ENCODE measurements at places on chromosomes 12 and 14.

DNA sequence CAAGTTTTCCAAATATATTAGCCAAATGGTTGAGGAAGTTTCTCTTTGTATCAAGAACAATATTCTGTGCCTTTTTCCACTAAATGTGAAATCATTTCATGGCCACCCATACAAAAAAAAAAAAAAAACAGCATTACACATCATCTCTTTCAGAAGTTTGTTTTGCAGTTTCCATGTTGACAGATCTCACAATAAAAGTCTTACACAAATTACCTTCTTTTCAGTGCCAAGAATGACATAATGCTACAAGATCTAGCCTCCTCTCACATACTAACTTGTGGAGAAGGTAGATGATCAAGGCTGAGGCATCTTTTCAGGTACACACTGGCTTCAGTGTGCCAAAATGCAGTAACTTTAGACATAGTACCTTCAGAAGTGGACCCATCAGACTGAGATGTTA, 35.3 kb downstream of the PRKD1 start:
- DNase-seq: no peak

DNA sequence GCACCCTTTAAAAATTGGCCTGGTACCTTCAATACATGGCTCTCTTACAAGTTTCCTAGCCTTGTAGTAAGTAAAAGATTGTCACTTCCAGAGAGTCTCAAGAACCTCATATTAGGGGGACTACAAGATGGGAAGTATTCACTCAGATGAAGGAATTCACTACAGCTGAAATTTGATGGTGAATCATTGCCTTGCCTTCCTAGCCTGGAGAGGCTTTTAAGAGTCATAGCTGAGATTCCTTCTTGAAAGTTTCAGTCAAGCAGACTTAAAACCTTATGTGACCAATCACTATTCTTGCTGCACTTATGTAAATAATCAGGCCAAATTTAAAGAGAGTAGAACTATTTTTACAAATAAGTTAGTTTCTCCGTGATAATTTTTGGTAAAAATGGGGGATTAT, 451.6 kb downstream of the TRHDE start:
- no peak for DNase-seq

DNA sequence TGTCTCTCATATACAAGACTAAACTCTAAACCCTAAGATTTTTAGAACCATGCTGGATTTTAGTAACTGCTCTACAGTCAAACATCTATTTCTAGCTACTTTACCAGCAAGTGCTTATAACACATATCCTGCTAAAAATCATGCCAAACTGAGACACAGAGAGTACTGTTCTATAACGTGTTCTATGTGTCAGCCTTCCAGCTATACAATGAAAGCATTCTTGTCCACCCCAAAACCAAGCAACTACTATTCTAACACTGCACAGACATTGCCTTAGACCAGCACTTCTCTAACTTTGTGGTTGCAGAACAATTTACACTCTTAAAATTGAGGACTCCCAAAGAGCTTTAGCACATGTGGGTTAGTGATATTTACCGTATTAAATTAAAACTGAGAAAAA, 85.7 kb downstream of the SPPL3 start:
- no peak for DNase-seq

DNA sequence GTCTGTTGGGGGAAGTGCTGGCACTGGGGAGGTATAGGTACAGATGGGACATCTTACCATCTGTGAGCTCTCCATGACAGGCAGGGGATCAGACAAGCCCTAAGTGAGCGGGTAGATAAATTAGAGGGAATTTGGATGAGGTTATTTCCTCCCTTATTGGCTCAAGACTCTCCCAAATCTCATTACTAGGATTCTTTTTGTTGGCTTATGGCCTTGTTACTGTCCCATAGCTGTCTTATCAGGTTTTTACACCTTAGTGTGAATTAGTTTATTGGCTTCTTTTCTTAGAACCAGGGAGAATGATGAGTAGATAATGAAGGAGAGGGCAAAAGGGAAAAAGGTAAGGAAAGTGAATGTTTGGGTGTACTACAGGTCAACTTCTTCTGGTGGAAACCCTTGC, 191.1 kb upstream of the PRICKLE1 start:
- no peak for DNase-seq

DNA sequence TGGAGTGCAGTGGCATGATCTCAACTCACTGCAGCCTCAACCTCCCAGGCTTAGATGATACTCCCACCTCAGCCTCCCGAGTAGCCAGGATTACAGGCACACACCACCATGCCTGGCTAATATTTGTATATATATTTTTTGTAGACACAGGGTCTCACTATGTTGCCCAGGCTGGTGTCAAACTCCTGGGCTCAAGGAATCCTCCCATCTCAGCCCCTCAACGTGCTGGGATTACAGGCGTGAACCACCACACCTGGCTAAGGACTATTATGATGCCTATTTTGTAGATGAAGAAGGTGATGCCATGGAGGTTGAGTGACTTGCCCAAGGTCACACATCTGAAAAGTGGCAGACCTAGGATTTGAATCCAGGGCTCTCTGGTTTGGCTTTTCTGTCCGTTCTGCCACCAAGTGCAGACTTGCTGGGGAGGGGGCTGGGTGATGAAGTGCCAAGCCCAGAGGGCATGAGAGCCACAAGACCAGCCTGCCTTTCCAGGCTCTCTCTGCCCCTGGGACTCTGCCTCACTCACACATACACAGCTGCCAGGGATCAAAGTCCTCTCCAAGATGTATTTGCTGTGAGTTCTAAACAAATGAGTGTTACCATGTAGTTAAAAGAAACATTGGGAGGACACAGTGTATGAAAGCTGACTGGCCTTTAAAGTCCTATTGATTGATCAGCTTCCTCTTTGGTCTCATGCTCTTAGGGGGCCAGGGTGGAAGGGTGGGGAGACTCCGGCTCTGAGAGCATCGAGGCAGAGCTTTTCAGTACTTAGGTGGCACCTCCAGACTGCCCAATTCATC, 21.3 kb upstream of the RBM19 start:
- no peak for DNase-seq

- no peak for DNase-seq
Measured at GRCh38 chr14:43877351-43877960, 629.6 kb downstream of the FSCB start.

GRCh38 chr12:1799882-1800400, 20.4 kb upstream of the LRTM2 start:
- no peak for DNase-seq

- DNase-seq: no peak
Measured at GRCh38 chr12:90075685-90076084, 367.0 kb upstream of the ATP2B1 start.

GRCh38 chr12:64528616-64529015, 76.7 kb downstream of the TBK1 start:
- no peak for DNase-seq

DNA sequence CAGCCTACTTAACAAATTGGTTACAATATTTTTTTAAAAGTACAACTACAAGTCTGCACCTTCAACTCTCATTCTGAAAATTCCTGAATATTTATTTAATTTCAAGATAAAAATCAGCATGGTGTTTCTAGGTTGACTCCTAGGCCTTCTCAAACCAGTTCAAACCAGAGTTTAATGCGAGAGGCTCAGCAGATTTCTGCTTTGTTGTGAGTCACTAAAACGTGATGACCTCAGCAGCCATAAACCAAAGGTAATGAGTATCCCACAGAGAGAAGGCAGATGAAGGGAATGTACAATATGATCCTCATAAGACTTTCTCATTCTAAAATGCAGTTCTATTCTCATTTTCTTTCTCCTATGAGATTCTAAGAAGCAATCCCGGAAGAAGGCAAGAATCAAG, 1.5 kb downstream of the PRDM4 start:
- DNase-seq: peak; percentile 55

GRCh38 chr12:27382171-27382795, 49.6 kb downstream of the BMAL2 start:
- DNase-seq: no peak

DNA sequence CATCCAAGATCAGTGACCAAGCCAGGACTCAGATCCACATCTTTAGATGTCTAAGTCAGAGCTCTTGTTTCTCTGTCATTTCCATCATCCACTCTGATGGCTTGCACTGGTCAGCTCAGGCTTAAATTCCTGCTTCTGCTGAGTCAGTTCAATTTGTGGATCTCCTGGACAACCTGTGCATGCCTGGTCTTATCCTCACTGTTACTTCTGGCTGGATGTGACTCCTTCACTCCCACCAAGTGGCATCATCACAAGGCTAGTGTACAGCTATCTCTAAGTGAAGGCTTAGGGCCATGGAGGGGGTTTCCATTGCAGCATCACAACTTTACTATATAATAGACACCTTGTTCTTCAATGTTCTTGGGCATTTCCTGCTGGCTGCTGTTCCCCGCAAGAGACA, 102.9 kb downstream of the EMP1 start:
- no peak for DNase-seq

DNA sequence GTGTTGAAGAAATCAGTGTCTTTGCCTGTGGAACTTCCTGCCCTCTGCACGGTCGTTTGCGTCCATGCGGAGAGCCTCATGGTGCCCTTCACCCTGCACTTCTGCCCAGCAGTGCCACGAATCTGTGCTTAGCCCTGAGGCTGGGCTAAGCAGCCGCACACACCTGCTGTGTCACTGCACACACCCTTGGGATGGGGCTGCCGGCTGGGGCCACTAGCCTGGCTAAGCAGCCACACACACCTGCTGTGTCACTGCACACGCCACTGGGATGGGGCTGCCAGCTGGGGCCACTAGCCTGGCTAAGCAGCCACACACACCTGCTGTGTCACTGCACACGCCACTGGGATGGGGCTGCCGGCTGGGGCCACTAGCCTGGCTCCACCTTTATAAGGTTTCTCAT, 188.5 kb downstream of the KIF26A start:
- no peak for DNase-seq

DNA sequence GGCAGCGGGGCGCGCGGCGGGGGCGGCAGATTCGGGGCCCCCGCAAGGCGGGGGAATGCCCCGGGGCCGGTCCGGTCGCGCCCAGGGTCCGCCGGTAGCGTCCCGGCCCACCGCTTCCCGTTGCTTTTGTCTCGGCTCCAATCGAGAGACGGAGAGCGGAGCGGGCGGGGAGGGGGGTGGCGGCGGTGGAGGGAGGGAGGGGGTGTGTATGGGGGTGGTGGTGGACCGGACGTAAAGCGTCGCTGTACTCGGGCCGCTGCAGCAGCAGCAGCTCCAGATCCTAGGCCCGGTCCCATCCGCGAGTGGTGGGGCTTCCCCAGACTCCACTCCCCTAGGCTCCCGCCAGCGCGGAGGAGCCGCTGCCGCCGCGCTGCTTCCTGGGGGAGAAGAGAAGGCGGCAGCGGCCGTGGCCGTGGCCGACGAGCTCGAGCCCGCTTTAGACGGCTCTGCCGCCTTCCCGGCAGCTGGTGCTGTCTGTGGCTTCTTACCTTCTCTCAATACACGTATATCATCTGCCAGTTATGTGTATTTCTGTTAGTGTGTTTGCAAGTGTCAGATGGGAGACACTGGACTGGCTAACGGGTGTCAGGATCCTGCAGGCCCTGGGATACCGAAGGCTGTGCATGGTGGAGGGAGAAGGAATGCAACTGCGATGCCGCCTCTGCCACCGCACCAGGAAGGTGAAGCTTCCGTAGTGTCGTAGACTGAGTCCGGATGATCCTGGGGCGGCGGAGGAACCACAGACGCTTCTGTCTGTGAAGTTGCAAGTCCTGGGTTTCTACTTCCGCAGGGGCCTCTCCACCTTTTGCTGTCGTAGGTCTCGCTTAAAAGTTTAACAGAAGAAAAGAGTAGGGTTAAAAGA, 508 bp downstream of the CNOT2 start:
- peak; percentile 75 for DNase-seq

DNA sequence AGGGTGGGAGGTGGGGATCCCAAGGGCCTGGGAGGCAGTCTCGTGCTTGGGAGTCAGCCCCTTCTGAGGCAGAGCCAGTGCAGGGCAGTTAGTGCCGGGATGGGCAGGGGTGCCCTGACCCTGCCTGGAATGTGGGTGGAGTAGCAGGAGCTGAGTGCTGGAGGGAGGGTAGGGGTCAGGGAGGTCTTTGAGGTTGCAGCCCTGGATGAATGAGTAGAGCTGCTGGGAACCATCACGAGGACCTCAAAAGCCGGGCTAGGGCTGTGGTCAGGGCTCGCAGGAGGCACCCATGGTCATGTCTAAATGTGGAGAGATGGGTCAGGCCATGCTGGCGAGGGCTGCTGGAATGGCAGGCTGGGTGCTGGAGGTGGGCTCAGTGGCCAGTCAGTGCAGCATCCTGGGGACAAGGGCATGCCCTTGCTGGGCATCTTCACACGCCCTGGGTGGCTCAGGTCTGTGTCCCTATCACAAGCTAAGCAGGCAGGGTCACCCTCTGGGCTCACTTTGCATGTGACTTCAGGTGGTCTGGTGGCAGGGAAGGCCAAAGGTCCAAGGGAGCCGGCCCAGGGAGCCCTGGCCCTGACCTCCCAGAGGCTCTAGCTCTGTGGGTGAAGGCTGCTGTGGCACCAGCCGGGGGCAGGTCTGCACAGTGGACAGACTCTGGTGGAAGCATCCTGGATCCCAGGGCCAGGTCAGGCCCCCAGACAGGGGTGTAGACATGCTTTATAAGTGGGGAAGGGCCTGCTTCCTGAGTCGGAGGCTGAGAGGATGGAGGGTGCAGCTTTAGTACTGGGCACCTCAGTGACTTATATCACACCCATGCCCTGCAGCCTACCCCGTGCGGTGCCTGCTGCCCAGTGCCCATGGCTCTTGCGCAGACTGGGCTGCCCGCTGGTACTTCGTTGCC, 24.5 kb downstream of the PAPLN start:
- DNase-seq: no peak

DNA sequence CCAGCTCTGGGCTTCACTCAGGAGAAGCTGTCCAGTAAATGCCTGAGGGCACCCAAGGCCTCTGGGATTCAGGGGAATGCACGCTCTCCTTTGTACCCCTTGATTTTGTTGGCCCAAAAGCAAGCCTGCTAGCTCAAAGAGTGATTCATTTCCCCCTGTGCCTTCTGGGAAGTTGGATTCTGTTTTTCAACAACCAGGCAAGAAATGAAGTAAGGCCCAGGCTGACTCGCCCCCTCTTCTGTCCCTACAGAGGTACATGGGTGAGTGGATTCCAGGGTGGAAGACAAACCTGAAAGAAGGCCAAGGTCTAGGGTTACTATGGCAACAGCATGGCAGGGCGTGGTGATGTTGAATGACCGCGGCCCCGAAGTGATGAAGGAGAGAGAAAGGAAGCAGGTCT, 9.3 kb upstream of the SERPINA5 start:
- DNase-seq: no peak

DNA sequence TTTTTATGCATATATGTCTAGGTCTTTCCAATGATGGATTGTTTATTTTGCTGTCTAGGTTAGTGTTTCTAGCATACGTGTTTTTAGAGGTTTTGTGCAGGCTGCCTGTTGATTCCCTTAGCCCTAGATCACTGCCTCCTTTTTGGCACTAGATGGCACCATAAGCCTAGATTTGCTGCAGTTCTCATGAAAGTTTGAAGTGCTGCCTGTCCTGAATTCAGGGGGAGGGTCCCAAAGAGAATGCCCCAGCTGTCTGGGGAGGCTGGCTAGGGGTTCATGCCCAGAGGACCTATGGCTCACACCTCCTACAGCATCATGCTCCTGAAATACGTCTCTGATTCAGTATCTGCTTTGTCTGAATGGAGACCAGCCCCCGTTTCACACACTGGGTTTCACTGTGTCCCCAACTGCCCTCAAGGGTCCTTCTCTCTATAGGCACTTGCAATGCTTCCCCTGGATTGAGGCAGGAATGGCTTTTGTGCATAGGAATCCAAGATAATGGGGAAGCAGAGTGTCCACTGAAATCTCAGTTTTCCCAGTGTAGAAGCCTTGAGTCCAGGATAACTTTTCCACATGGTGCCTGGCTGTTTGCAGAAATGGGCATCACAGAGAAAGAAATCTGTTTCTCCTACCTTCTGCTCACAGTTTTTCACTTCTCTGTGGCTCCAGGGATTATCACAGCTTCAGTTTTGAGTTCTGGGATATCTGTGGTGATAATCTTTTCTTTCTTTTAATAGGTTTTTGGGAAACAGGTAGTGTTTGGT, 14.2 kb upstream of the TXNRD1 start:
- DNase-seq: peak; percentile 54
